Stimulated activated CD4-positive, alpha-beta T cell treated with anti-CD3 and anti-CD28 coated beads, Interleukin-15, amount 100 ng/mL, for 1 hour (primary cell): ENCODE measurements at places on chromosomes 6 and 20.

GRCh38 chr6:42745083-42745639 is 742 bp downstream of the TBCC start:
- no peak for DNase-seq

- no peak for DNase-seq
These were observed 106.8 kb upstream of the AFDN start for GRCh38 chr6:167719920-167720319.

DNA sequence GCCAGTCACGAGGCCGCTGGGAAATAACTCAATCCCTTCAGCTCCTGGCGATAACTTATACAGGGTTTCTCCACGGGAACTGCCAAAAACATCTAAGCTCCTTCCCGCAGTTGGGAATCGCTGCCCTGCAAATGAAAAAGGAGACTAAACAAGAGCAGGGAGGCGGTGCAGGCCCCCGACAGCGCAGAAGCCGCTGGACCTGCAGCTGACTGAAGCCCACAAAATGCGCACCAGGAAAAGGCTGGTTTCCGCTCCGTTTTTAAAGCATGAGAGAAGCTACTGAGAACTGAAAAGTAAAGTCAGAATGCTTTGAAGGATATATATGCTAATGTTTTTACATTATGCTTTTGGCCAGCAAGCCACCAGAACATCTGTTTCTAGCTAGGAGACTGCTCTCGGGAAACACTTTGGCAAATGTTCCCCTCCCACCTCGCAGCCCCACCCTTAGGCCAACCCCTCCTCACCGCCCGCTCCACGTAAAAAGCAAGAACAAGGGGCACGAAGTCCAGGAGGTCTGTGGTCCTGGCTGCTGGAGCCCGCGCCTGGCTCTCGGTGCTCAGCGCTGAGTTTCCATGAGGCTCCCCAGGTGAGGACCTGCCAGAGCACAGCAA is 90.5 kb downstream of the SOD2 start:
- DNase-seq: no peak

- DNase-seq: no peak
These were observed 16.6 kb upstream of the MAPK13 start for GRCh38 chr6:36113703-36114102.

GRCh38 chr6:160378218-160378617 is 30.0 kb downstream of the SLC22A3 start:
- DNase-seq: no peak

DNA sequence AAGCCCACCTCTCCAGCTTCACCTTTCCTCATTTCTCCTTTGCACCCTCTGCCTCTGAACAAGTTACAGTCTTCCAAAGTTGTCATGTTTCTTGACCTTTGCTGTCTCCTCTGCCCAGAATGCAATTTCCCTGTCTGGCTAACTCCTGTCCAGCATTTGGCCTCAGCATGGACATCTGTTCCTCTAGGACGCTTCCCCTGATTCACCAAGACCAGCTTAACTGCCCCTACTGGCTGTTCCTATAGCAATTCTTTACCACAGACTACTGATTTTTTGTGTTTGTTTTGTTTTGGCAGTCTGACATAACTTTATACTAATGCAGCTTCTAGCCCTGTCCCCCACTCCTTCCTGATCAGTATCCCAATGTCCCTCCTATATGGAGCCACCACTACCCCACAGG is 13.4 kb downstream of the GNL1 start:
- no peak for DNase-seq

DNA sequence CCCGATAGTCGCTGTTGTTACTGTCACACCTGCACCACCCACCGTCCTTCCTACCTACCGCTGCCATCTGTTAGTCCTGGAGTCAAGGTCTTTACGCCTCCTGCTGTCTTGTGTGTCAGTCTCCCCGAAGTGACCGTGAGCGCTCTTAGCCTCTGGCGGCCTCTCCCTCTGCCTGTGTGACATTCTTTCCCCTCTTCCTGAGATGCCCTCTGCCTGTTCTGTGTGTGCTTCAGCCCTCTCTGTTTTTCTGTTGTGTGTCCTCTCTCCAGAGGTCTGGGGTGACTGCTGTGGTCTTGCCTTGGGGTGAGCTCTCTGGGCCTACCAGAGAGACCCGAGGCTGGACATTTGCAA is 54.9 kb downstream of the TCP11 start:
- no peak for DNase-seq

GRCh38 chr6:74065705-74066104 is 369.7 kb downstream of the CD109 start:
- DNase-seq: no peak
